ENCODE measurements at places on chromosomes 5 and 9.
A peak's percentile ranks its signal among the peaks of the same experiment; 100 is the strongest.

DNA sequence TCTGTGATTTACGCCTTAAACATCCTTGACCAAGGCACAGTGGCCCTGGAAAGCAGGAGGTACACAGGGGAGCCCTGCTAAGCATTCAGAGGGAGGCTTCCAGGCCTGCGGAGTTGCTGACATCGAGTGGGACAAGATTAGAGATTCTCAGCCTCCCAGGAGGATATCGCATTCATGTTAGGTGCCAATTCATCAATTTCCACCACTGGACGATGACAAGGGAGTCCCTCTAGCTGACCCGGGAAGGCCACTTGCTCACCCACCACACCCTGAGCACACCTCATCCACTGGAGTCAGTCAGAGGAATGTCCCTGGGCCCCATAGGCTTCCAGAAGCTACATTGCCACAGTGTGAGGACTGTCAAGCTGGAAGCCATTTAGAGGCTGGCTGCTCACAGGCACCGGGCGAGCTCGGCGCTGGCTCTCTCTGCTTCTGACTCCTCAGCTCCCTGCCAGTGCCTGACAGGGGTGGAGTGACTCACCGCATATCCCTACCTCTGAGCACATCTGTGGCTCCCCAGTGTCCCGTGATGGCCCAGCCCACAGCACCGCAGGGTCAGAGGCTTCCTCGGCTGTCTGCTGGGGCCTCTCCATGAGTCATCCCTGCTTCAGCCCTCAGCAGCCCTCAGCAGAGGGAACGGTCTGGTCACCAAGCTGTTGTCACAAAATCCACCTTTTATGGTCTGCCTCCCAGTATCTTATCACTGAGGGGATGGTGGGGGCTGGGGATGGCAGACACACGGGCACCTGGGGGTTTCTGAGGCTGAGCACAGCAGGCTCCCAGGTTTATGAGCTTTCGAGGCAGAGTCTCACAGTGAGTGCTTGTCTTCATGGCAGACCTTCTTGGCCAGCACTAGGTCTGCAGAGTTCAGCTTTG, 117.5 kb downstream of the ZNF608 start:
- DNase-seq = no peak

DNA sequence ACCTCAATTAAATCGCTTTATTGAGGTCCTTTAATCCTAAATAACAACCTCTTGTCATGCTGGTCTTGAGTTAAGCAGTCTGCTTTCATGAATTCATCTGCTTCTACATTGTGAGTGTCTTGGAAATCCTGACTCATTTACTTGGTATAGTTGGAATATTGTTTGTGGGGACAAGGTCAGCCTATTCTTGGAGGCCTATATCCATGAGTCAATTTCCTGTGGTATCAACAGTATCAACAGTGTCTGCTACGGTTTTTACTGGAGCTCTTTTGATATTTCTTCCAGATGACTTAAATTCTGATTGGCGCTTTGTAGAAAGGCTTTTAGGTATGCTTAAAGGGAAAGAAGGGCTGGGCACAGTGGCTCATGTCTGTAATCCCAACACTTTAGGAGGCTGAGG, 71.2 kb upstream of the PARP8 start:
- DNase-seq = no peak

DNA sequence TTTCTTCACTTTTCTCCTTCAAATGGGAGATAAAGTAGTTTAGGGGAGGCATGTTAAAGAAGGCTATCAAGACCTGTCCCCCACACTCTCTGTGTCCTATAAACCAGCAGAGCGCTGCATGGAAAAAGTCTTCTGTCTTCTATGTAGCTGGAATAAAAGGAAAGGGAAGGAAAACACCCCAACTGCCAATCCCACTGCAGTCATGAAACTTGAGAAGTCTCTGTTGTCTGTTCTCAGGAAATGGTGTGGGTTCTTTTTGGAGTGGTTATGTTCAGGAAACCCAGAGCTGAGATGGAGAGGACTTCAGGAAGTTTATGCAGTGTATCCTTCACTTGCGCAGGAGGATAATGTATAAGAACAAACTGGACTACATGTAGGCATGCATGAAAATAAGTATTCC, 274.3 kb downstream of the GAS1 start:
- DNase-seq = no peak

- no peak for DNase-seq
Observed at GRCh38 chr5:6274846-6275543, 103.4 kb downstream of the MED10 start.

- DNase-seq = no peak
Observed at GRCh38 chr9:116219686-116220085, 66.1 kb downstream of the PAPPA start.

GRCh38 chr9:131407717-131408195, 13.9 kb downstream of the PRRC2B start:
- peak; percentile 64 for DNase-seq

DNA sequence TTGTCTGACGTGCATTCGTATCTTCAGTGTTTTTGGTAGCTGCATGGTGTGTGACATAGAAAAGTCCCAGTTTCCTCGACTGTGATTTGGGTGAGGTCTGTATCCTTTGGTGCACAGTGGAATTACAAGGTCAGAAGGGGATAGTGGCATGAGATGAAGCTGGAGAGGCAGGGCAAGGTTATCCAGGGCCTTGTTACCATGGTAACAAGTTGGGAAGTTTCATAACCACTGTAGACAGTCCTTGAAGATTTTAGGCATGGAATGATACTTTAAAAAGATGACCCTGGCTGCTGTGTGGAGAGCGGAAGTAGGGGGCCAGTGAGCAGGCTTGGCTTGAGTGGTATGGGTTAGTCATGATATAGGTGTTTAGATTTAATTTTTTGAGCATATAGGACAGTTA, 11.9 kb downstream of the EHMT1 start:
- DNase-seq = no peak

Measured in hypothalamus (tissue), 51 donors.